Testis (tissue), 5 donors: ENCODE measurements at places on chromosomes 3 and 15.

GRCh38 chr3:56795097-56795828, 6.5 kb downstream of the ARHGEF3 start:
- DNase-seq = no peak

GRCh38 chr3:15401936-15402335, 25.4 kb downstream of the METTL6 start:
- DNase-seq = no peak

- DNase-seq = no peak
These were observed 17.5 kb upstream of the PLSCR1 start for GRCh38 chr3:146561879-146562278.

GRCh38 chr3:38647217-38647970, 2.1 kb downstream of the SCN5A start:
- no peak for DNase-seq

- DNase-seq = no peak
These were observed 62.9 kb downstream of the ATG7 start for GRCh38 chr3:11335056-11335608.

DNA sequence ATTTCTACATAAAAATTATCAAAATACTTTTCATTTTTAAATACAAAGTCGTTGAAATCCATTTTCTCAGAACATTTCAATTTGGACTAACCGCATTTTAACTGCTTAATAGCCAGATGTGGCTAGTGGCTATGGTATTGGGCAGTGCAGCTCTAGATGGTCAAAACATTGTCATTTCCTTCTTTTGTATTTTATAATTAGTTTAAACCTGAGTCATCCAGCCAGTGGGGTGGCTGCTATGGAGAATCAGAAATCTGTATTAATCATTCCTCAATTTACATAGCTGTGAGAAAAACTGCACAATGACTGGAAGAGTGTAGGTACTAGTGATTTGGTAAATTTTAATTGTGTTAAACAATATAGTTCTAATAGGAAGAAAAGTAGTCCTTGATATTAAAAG, 245.3 kb downstream of the PDZRN3 start:
- DNase-seq = no peak

- no peak for DNase-seq
These were observed 415.3 kb upstream of the ALCAM start for GRCh38 chr3:104951426-104951825.

DNA sequence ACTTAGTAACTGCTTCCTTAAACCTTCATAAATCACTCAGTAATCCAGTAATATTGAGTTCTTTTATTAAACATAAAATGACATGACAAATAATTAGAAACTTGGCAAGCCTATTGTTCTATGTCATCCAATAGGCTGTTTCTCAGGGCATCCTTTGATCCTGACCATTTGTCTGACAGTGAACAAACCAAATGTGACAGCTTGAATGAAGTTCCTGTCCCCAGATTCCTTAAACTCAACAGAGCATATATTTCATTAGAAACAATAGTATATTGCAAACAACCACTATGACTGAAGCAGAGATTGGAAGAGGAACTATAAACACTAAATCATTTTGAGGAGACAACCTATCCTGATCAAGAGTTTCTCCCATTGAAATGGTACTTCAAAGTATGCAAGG, 113.6 kb upstream of the MDFIC2 start:
- DNase-seq = no peak

GRCh38 chr3:56844536-56844935, 42.8 kb upstream of the ARHGEF3 start:
- DNase-seq = no peak

GRCh38 chr3:149908424-149908957, 62.2 kb downstream of the PFN2 start:
- DNase-seq = no peak

DNA sequence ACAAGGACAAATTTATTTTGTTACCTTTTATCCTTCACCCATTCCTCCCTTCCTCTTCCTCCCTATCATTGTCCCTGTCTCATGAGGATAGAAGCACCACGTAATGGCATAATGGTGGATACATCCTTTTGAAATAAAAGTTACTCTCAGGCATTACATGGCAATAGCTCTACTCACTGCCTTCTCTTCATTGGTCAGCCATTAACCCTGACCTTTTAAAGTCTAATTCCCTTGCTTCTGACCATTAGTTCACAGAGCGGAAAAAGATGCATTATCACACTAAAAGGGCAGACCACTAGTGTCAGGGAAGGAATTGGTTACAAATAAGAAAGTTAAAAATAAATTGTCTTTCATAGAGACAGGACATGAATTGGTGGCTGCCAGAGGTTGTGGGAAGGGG, 54.6 kb upstream of the EIF1B start:
- no peak for DNase-seq

DNA sequence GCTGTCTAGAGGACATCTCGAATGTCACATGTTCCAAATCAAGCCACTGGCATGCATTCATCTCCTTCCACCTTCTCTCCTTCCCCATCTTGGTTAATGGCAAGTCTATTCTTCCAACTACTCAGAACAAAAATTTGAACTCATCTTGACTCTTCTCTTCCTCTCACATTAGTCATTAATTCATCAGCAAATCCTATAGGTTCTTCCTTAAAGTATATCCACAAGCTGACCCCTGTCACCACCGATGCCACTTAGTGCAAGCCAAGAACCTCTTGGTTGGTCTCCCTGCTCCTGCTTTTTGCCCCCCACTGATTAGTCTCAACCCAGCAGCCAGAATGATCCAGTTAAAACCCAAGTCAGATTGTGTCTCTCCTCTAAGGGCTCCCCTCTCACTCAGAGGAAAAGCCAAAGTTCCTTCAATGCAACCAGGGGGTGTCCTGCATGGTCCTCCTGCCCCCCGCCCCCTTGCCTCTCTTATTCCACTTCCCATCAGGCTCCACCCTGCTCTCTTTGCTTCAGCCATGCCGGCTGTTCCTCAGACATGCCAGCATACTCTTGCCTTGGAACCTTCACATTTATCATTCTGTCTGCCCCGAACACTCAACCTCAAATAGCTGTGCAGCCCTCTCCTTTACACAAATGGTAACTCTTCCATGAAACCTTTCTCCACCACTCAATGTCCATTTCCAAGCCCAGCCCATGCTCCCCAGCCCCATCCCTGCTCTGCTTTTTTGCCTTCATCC, 1.0 kb upstream of the GALNT15 start:
- DNase-seq = no peak

GRCh38 chr15:38624244-38625205, 59.9 kb upstream of the RASGRP1 start:
- DNase-seq = no peak

GRCh38 chr15:27845535-27846369, 253.4 kb downstream of the OCA2 start:
- DNase-seq = no peak

DNA sequence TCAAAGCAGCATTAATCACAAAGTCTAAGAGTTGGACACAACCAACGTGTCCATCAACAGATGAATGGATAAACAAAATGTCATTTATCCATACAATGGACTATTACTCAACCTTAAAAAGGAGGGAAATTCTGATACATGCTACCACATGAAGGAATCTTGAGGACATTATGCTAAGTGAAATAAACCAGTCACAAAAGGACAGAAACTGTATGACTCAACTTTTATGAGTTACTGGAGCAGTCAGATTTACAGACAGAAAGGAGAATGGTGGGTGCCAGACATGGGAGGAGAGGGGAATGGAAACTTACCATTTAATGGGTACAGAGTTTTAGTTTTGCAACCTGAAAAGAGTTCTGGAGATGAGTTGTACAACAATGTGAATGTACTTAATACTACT, 43.0 kb upstream of the SEC13 start:
- no peak for DNase-seq

GRCh38 chr15:60096157-60096556, 92.0 kb downstream of the FOXB1 start:
- no peak for DNase-seq

DNA sequence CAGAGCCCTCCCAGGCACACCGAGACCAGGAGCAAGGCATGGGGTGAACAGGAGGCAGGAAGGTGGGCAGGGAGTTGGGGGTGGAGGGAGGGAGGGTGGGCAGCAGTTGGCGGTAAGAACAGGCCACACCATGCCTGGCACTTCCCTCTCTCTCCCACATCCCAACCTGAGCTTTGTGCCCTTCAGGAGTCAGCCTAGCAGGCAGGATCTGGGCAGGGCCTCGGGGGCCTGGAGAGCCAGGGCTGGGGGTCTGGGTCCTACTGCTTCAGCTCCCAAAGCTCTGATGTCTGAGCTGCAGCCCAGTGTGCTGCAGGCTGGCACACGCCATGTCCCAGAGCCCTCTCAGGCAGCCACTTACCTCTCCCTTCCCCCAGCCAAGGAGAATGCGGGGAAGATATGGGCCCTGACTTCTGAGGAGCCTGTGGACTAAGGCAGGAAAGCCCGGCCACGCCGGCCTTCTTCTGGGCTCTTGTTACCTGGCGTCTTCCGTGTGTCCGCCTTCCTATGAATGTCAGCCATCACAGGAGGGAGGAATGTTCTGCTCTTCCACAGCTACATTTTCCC, 2.9 kb upstream of the MYL3 start:
- DNase-seq = no peak

DNA sequence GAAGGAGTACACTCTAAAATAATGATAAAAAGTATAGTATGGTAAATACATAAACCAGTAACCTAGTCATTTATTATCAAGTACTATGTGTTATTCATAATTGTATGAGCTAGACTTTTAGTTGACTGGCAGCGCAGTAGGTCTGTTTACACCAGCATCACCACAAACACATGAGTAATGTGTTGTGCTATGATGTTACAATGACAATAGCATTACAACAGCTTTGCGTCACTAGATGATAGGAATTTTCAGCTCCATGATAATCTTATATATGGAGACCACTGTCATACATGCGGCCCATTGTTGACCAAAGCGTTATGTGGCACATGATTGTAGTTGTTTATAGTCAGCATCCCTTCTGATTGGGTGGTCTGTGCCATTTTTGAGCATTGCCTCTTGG, 138.9 kb upstream of the UBE2E1 start:
- DNase-seq = no peak

GRCh38 chr3:189239616-189240015, 67.8 kb downstream of the TPRG1 start:
- no peak for DNase-seq

DNA sequence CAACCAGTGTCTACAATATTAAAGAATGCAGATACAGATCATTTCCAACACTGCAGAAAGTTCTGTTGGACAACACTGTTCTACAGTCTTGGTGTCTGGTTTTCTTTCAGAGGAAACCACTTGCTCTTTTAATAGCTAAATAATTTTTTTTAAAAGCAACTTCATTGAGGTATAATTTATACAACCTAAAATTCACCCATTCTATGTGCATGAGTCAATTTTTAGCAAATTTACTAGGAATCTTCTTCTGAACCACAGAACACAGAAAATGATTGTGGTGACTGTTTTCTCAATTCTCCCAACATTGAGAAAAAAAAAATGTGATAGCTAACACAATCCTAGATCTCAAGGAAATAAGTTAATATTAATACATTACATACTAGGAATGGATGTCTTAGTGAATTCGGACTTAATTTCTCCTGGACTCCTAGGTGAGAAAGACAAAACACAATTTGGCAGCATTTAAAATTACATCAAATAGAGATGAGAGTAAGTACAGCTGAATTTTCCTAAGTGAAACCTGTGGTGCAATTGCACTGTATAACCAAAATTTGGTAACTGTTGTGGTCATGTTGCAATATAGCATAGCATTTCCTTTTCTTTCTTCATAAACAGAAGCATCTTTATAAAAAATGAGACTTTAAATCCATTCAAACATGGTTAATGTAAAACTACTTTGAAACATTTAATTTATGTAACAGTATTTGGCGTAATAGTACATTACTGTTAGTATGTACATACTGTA, 15.3 kb upstream of the PLCL2 start:
- DNase-seq = no peak

GRCh38 chr3:195063581-195064193, 207.3 kb downstream of the XXYLT1 start:
- DNase-seq = no peak

DNA sequence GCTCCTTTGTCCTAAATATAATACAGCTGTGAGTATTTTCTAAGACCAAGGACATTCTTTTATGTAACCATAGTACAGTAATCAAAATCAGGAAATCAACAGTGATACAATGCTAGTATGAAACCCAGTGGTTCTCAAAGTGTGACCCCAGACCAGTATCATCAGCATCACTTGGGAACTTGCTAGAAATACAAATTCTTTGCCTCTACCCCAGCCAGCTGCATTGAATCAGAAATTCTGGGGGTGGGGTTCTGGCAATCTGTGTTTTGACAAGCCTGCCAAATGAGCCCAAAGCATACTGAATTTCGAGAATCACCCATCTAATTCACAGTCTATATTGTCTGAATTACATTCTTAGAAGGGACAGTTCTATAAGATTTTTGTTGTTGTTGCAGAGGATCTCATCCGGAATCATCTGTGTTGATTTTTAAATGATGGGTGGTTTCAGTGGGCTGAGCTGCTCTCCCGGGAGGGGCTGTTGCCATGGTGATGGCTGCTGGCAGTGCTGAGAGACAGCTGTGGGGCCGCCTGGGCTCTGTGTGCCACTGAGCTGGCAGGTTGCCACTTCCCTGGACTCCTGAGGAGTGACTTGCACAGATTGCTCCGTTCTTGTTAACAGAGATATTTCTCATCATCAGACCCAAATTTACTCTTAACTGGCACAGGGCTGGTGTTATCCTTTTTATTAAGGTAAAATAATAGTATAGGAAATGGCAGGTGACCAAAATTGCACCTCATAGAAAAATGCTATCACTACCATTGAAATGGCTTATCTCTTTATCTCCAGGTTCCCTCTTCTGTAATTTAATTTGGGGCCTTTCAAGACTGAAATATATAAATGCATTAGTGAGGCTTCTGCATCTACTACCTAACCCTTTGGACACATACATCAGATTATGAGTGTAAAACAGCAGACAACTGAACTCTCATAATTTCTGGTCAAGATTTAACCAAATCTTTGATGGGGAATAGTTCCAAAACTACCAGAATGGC, 56.5 kb downstream of the NEK11 start:
- peak; percentile 53 for DNase-seq

- DNase-seq = no peak
These were observed 145.1 kb downstream of the NFKBIZ start for GRCh38 chr3:101994386-101994785.

DNA sequence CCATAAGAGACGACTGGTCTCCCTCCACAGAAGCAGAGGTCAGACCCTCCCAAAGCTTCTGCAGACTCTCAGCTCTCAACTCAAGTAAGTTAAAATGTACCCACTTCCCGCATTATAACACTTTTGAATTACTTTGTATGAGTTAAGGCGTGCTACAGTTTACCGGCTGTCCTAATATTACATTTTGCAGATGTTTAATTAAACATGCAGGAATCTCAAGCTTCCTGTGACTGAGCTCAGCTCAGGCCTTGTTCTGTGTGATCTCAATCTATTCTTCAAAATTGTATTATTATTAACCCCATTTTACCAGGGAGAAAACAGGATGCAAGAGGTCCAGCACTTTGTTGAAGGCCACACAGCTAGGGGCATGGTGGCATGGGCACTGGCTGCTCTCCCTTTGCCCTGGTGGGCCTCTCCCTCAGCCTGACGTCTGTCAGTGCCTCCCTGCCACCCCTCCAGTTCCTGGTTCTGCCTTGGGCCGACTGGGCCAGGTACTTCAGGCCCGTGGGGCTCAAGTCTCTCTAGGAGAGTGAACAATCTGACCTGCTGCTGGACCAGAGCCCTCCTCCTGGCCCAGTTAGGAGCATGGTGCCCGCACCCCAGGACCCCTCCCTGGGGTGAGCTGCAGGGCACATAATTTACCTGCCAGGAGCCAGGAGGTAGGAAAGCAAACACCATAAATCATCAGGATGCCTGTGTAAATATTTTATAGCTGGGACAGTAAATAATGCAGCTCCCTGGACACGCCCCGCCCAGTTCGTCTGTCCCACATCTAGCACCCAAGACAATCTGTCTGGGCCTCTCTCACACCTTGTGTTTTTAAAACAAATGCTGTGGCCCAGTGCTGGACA, 14.9 kb upstream of the RFT1 start:
- no peak for DNase-seq

GRCh38 chr15:62964251-62964650, 78.3 kb upstream of the TPM1 start:
- DNase-seq = no peak
